Right cardiac atrium (tissue), 5 donors: ENCODE measurements at places on chromosomes 6 and 20. TPM values are rescaled to one million over a fixed set of nuclear protein-coding genes. Genes with fewer than 3 reads are reported as not detected.
A peak's percentile ranks its signal among the peaks of the same experiment; 100 is the strongest.

The SLC52A3 gene
- 1.6 TPM for polyA plus RNA-seq

The HDGFL1 gene
- not detected for polyA plus RNA-seq

The TFAP2A gene
- polyA plus RNA-seq = 0.57 TPM

The PSORS1C2 gene
- polyA plus RNA-seq = not detected

The KIF6 gene
- 0.43 TPM for polyA plus RNA-seq

The OPRL1 gene
- 0.81 TPM for polyA plus RNA-seq

The CTCFL gene
- not detected for polyA plus RNA-seq

The MAN1A1 gene
- polyA plus RNA-seq = 11.6 TPM

The POLR1H gene
- 20.3 TPM for polyA plus RNA-seq

The CASS4 gene
- 0.34 TPM for polyA plus RNA-seq

The PBOV1 gene
- polyA plus RNA-seq = not detected

The SIRPB2 gene
- 1.8 TPM for polyA plus RNA-seq

The KHDC1L gene
- not detected for polyA plus RNA-seq

The DLK2 gene
- 1.1 TPM for polyA plus RNA-seq

The FOXS1 gene
- polyA plus RNA-seq = 3.0 TPM

The FAM217A gene
- polyA plus RNA-seq = not detected

The MUCL3 gene
- not detected for polyA plus RNA-seq

The PHACTR3 gene
- polyA plus RNA-seq = 14.5 TPM

DNA sequence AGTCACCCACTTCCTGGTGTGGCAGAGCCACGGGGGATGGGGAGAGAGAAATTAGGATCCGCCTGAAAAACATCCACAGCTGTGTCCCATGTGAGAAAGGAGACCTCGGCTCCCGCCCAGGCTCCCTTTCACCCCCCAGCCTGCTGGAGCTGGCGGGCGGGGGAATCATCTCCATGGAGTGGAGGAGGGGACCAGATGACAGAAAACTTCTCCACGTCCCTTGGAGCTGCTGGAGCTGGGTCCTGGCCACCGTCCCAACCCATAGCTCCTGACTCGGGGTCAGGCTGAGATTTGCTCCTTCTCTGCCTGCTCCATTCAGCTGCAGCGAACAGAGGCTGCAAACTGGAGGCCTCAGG lies 113.8 kb downstream of the CEBPB start:
- peak; percentile 91 for DNase-seq

DNA sequence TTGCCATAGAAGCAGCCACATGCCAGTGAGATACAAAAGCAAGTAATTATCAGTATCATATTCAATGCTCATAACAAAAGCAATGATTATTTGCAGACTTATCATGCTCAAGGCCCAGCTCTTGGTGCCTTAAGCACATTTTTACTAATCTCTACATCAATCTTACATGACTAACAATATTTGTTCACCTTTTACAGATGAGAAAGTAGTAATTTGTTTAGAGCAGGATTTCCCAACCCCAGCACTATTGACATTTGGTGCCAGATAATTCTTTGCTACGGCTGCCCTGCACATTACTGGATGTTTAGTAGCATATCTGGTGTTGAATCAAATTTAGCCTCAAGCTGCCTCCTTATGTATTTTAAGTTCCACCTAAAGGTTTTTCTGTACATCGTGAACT lies 19.0 kb upstream of the DOK5 start:
- DNase-seq = no peak

DNA sequence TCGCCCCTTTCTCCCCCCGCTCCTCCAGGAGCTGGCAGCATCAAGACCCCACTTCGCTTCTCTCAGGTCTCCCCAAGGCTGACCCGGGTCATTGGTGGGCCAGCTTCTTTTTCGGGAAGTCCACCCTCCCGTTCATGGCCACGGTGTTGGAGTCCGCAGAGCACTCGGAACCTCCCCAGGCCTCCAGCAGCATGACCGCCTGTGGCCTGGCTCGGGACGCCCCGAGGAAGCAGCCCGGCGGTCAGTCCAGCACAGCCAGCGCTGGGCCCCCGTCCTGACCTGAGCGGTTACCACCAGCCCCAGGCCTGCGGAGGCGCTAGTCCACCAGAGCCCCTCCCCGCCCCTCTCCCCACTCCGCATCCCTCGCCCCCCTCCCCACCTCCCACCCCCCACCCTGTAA lies 1.0 kb downstream of the PPDPF start:
- DNase-seq = peak; percentile 71

GRCh38 chr6:108179741-108180140 lies 13.9 kb downstream of the NR2E1 start:
- DNase-seq = no peak

DNA sequence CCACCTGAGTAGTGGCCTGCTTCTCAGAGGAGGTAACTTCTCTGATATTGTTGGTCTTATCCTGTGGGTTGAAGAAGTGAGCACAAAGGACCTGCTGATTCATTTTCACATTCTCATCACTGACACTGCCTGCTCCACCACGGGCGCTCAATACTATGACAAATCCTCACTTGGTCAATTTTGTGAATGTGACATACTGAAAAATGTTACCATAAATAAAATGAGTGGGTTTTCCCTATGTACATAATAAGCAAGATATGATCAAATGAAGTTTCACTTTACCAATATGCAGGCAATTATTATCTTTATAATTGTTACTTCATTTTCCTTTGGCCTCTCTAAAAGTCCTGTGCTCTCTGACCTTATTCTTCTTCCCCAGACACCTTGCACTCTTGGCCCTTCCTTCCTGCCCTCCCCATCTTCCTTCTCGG lies 71.5 kb upstream of the RIPOR2 start:
- no peak for DNase-seq

DNA sequence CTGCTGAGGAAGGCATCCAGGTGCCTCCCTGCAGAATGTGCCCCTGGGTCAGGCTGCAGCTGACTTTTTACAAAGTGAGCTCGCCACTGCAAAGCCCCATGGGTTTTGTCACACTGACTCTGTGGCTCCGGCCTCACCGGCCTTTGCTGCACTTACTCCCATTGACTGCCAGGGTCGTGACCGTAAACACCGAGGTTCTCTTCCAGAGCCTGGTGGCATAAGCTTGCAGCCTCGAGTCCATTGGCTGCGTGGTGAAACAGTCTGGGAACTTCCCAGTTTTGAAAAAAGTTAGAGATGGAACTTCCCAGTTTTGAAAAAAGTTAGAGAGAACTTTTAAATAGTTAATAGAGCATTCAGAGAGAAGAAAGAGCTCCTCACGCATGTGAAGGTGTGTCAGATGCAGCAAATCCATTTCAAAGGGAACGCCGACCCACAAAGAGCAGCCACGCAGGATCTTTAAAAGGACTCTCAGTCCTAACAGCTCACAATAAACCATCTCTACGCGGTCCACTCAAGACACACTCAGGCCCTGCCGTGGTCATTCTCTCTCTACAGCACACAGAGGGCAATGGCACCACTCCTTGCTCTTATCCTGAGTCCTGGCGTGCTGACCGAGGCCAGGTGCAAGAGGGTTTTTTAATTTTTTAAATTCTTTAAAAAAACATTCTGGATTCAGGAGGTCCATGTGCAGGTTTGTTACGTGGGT lies 12.8 kb downstream of the RAMACL start:
- no peak for DNase-seq

- DNase-seq = no peak
Observed at GRCh38 chr6:3236005-3236404, 8.6 kb upstream of the TUBB2B start.

GRCh38 chr6:149939909-149940671 lies 1.7 kb upstream of the ULBP2 start:
- DNase-seq = no peak

- no peak for DNase-seq
Observed at GRCh38 chr6:18187701-18188100, 32.5 kb downstream of the KDM1B start.

GRCh38 chr6:30614843-30615218 lies 2.2 kb downstream of the PPP1R10 start:
- DNase-seq = peak; percentile 83

GRCh38 chr20:53707371-53708055 lies 113.9 kb upstream of the ZNF217 start:
- DNase-seq = no peak

DNA sequence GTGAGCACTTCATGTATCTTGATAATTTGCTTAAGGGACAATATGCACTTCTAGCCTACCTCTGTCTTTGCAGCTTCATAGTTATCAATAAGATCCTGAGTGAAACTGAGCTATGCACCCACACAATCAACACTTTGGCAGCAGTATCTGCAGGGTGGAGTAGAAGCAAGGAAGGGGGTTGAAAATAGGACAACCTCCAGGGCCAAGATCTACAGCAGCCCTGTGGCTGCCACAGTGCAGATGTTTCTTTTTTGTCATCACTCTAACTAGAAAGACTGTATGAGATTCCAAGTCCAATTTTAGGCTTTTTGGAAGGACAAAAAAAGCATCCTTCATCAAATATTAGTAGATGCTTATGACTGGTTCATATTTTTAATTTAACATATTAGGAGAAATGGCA lies 336.1 kb upstream of the CITED2 start:
- no peak for DNase-seq

DNA sequence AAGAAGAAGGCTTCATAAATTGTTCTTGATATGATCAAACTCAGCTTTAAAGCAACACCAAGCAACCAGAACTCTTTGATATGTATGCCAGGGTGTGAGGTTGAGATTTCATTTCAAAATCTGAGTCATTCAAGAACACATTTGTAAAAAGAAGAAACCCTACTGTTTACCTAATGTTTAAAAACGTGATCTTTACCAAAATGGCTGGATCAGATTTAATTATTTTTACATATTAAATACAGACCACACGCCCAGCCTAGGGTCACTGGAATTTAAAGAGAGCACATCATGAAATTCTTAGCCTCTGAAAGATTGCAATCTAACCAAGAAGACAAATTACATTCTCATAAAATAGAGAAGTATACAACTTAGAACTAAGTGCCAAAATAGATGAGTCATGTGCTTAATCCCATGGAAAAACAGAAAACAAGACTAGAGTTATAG lies 206.8 kb upstream of the SMLR1 start:
- DNase-seq = no peak

DNA sequence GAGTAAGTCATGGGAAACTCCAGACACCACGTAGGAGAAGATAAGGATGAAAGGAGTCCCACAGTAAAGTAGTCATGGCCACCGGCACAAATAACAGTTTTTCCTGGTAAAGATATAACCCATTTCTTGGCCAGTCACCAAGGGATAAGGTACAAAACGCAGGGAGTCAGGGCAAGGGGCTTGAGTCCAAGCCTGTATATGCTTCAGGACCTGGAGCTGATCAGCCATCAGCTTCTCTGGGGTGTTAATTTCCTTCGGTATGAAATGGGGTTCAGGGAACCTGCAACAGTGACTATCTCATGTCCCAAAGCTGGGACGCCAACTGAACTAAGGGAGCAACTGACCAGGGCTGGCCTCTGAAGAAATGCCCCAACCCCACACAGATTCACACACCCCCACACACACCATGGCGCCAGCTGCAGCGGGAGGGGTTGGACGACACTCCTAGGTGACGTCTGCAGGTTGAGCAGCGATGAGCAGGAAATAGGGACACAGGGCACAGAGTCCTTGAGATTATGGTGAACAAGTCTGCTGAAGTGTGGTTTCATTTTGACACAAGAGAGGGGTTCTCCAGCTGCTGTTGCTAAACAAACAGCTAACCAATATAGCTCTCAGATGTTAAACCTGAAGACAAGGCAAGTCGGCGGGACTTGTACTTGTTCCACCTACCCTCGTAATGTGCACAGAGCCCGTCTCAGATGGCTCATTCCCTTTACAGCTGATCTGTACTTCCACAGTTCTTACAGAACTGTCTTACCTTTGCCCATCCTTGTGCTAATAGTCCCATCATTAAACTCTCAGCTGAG lies 7.4 kb upstream of the ADTRP start:
- DNase-seq = no peak

GRCh38 chr6:85115376-85115775 lies 334.5 kb upstream of the NT5E start:
- DNase-seq = no peak

GRCh38 chr6:75946146-75946831 lies 126.2 kb downstream of the IMPG1 start:
- no peak for DNase-seq

GRCh38 chr20:35463455-35464300 lies 8.3 kb downstream of the CEP250 start:
- no peak for DNase-seq

DNA sequence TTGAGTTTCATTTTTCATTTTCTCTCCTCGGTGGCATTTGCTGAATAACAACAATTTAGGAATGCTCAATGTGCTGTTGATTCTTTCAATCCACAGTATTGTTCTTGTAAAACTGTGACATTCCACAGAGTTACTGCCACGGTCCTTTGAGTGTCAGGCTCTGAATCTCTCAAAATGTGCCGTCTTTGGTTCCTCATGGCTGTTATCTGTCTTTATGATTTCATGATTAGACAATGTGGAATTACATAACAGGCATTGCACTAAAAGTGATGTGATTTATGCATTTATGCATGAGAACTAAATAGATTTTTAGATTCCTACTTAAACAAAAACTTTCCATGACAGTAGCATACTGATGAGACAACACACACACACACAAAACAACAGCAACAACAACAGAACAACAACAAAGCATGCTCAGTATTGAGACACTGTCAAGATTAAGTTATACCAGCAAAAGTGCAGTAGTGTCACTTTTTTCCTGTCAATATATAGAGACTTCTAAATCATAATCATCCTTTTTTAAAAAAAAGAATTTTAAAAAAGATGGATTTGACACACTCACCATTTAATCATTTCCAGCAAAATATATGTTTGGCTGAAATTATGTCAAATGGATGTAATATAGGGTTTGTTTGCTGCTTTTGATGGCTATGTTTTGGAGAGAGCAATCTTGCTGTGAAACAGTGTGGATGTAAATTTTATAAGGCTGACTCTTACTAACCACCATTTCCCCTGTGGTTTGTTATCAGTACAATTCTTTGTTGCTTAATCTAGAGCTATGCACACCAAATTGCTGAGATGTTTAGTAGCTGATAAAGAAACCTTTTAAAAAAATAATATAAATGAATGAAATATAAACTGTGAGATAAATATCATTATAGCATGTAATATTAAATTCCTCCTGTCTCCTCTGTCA lies 88.1 kb downstream of the SNAP25 start:
- no peak for DNase-seq

- DNase-seq = no peak
Observed at GRCh38 chr6:154318721-154319120, 37.9 kb downstream of the IPCEF1 start.

- DNase-seq = no peak
Observed at GRCh38 chr6:13079096-13079723, 249.1 kb downstream of the TBC1D7 start.

GRCh38 chr20:20946122-20946759 lies 159.9 kb downstream of the LINC00237 start:
- DNase-seq = no peak

GRCh38 chr6:154830771-154831170 lies 97.6 kb downstream of the SCAF8 start:
- no peak for DNase-seq

GRCh38 chr20:2751878-2752566 lies 48.4 kb downstream of the CPXM1 start:
- peak; percentile 32 for DNase-seq

DNA sequence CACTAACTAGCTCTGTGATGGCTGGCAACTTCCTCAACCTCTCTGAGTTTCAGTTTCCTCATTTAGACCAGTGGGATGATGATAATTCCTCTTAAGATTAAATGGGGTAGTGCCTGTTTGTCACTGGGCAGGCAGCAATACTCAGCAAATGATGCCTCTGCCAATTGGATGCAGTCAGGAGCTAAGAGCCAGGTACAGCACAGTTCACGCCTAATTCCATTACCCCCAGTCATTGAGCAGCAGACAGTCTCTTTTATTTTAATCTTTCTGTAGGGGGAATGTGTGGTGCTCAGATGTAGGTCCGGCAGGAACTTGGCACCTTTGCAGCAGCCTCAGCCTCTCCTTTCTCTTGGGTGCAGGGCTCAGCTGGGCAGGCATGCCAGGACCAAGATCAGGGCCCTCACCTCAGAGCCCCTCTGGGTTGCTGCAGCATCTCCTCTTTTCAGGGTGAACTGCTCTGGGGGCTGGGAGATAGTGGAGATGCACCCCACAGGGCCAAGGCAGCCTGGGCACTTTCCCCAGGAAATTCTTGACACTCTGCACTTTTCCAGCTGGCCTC lies 243.8 kb downstream of the LRFN2 start:
- no peak for DNase-seq
